Nephron progenitor cell (in vitro differentiated cells): ENCODE measurements at places on chromosomes 7 and 10.

DNA sequence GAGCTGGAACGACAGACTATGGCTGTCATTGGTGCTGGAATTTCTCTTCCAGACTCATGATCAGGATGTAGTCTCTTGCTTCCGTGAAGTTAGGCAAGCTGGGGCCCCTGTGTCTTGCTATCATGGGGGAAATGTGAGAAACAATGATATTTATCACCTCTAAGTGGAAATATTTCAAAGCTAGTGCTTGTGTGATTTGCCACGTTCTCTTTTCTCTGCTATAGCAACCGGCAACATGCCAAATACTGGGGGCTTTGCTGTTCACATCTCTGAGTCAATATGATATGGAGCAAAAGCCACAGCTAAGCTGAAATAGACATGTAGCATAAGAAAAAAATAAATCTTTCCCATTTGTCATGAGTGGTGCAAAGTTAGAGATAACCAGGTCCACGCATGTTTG lies 668.2 kb upstream of the IGFBP3 start:
- peaks cover 23% of the 10 kb centered on the region for H3K36me3 ChIP-seq
- no peak overlapping the region for H3K27ac ChIP-seq
- no peak for DNase-seq
- H3K4me1 ChIP-seq = peaks cover 38% of the 10 kb centered on the region
- H3K27me3 ChIP-seq = peaks cover 7% of the 10 kb centered on the region
- H3K4me3 ChIP-seq = no peak overlapping the region

- H3K27me3 ChIP-seq = no peaks in the 10 kb centered on the region
- H3K4me3 ChIP-seq = peak overlapping the region; percentile 57
- peak; percentile 23 for DNase-seq
These were observed 13.8 kb downstream of the PSAP start for GRCh38 chr10:71837098-71837827.

DNA sequence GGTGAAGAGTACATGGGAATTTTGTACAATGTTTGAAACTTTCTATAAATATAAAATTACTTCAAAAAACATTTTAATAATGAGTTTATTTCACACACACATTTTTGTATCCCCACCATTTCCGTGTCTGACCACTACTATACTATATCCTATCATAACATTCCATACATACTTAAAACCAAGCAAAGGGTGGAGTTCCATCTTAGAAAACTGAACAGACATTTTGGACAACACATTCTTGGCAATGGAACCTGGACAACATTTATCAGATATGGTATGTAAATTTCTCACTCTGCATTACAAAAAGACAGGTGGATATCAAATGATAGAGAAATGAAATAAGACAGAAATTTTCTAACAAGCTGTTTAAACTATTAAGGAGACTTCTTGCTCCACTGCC lies 168.9 kb downstream of the TWIST1 start:
- H3K4me3 ChIP-seq = no peak overlapping the region
- DNase-seq = no peak
- no peaks in the 10 kb centered on the region for H3K36me3 ChIP-seq
- H3K4me1 ChIP-seq = no peaks in the 10 kb centered on the region
- H3K27me3 ChIP-seq = no peaks in the 10 kb centered on the region

GRCh38 chr10:75400163-75400770 lies 1.3 kb downstream of the ZNF503 start:
- no peak for DNase-seq
- peaks cover 3% of the 10 kb centered on the region for H3K27me3 ChIP-seq
- H3K4me1 ChIP-seq = peaks cover 14% of the 10 kb centered on the region
- peaks cover 26% of the 10 kb centered on the region for H3K36me3 ChIP-seq
- peak overlapping the region; percentile 97 for H3K27ac ChIP-seq

DNA sequence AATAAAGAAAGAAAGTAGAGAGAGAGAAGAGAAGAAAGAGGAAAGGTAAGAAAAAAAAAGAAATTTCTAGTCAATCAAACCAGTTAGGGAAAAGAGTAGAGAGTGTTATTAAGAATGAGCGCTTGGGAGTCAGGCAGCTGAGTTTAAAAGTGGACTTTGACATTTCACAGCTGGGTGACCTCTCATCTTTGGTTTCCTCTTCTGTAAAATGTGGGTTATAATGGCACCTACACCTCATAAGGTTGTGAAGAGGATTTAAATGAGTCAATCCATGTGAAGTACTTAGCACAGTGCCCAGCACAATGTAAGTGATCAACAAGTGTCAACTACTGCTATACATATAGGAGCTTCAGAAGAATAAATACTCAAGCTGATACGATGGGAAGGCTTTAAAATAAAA lies 12.2 kb downstream of the HOXA1 start:
- peaks cover 3% of the 10 kb centered on the region for H3K27me3 ChIP-seq
- no peak for DNase-seq
- H3K4me1 ChIP-seq = peaks cover 59% of the 10 kb centered on the region
- peak overlapping the region; percentile 3 for H3K27ac ChIP-seq
- H3K36me3 ChIP-seq = peaks cover 6% of the 10 kb centered on the region

GRCh38 chr7:32043688-32044087 lies 26.5 kb downstream of the PDE1C start:
- no peak overlapping the region for H3K27ac ChIP-seq
- H3K4me1 ChIP-seq = peaks cover 21% of the 10 kb centered on the region
- H3K36me3 ChIP-seq = no peaks in the 10 kb centered on the region
- DNase-seq = no peak
- no peak overlapping the region for H3K4me3 ChIP-seq

DNA sequence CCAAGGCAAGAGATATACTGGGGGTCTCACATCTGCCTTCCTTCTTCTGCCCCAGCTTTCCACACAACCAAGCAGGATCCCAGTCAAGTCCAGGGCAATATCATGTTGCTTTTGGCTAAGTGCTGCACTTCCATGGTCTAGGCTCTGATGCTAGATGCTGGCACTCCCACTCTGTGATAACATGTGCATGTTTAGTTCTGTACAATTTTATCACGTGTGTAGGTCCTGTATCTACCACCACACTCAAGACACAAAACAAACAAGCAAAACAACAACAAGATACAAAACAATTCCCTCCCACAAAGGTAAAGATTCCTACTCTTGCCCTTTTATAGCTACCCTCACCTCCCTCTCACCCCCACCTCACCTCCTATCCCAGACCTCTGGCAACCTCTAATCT lies 105.6 kb upstream of the HABP2 start:
- peaks cover 14% of the 10 kb centered on the region for H3K4me1 ChIP-seq
- DNase-seq = no peak
- no peak overlapping the region for H3K27ac ChIP-seq
- H3K27me3 ChIP-seq = peaks cover 37% of the 10 kb centered on the region
- no peak overlapping the region for H3K4me3 ChIP-seq

DNA sequence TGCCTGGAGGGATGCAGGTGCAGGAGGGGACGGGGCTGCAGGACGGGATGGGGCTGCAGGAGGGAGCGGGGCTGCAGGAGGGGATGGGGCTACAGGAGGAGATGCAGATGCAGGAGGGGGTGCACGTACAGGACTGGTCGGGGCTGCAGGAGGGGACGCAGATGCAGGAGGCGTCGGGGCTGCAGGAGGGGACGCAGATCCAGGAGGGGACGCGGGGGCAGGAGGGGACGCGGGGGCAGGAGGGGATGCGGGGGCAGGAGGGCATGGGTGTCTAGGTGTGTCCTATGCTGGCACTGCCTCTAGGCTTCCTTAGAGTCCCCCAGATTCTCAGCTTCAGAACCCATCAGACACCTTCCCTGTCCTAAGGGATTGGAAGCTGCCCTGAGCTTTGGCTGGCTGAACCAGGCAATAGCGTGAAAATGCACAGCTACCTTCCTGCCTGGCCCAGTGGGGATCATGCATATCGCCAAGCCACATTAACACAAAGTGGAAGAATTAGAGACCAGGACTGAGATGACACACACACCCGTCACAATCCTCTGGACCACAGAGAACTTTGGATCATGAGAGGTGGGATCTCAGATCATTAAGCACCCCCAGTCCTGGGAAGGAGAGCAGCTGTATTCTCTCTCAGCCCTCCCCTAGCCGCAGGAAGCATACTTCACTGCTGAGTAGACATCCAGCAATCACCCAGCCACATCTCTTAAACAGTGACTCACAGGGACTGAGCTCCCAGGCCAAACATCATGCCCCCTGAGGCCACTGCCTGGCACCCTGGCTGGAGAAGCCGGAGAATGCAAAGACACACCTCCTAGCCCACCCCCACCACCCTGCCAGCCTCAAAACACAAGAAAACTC lies 67.3 kb downstream of the VWA2 start:
- no peak overlapping the region for H3K4me3 ChIP-seq
- no peak overlapping the region for H3K27ac ChIP-seq
- H3K27me3 ChIP-seq = peaks cover 6% of the 10 kb centered on the region
- peaks cover 5% of the 10 kb centered on the region for H3K36me3 ChIP-seq

GRCh38 chr7:74287303-74288033 lies 1.7 kb upstream of the CLIP2 start:
- peaks cover 34% of the 10 kb centered on the region for H3K27me3 ChIP-seq
- H3K4me1 ChIP-seq = peaks cover 25% of the 10 kb centered on the region
- no peak for DNase-seq
- no peak overlapping the region for H3K4me3 ChIP-seq

- H3K4me1 ChIP-seq = peaks cover 58% of the 10 kb centered on the region
- DNase-seq = no peak
- peaks cover under 1% of the 10 kb centered on the region for H3K27me3 ChIP-seq
- H3K36me3 ChIP-seq = no peaks in the 10 kb centered on the region
- H3K27ac ChIP-seq = no peak overlapping the region
- H3K4me3 ChIP-seq = no peak overlapping the region
These were observed 556.2 kb downstream of the LRMDA start for GRCh38 chr10:75987616-75988015.

DNA sequence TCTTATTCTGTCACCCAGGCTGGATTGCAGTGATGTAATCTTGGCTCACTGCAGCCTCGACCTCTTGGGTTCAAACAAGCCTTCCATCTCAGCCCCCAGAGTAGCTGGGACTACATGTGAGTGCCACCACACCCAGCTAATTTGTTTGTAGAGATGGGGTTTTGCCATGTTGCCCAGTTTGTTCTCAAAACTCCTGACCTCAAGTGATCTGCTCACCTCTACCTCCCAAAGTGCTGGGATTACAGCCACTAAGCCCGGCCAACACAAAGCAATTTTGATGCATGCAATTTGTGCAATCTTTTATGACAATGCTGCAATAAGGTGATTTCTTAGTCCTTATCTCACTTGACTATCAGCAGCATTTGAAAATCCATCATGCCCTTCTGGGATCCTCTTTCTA lies 333.1 kb downstream of the FRMD4A start:
- H3K4me3 ChIP-seq = no peak overlapping the region
- H3K36me3 ChIP-seq = peaks cover 28% of the 10 kb centered on the region
- DNase-seq = no peak
- H3K27ac ChIP-seq = no peak overlapping the region

- peaks cover 8% of the 10 kb centered on the region for H3K27me3 ChIP-seq
- peaks cover 100% of the 10 kb centered on the region for H3K4me1 ChIP-seq
- peaks cover 25% of the 10 kb centered on the region for H3K36me3 ChIP-seq
- peak; percentile 59 for DNase-seq
- peak overlapping the region; percentile 98 for H3K27ac ChIP-seq
- H3K4me3 ChIP-seq = peak overlapping the region; percentile 11
These were observed 73.3 kb downstream of the ZMIZ1 start for GRCh38 chr10:79142064-79142491.

DNA sequence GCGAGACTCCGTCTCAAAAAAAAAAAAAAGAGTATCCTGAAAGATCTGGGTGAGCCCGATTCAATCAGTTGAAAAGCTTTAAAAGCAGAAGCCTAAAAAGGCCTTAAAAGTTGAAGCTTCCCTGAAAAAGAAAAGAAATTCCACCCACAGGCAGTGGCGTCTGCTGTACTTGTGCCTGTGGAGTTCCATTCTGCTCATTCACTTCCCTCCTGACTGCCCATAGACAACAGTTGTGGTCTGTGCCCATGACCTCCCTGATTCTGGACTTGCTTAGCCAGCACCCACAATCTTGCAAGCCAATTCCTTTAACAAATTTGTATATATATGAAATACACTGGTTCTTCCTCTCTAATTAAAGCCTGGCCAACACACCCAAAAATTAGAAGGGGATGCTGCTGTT lies 141.7 kb downstream of the DLG5 start:
- no peak overlapping the region for H3K27ac ChIP-seq
- DNase-seq = no peak
- H3K36me3 ChIP-seq = peaks cover 73% of the 10 kb centered on the region
- no peak overlapping the region for H3K4me3 ChIP-seq

GRCh38 chr10:4947635-4948596 lies 15.3 kb upstream of the AKR1C1 start:
- no peak for DNase-seq
- peaks cover 2% of the 10 kb centered on the region for H3K27me3 ChIP-seq
- peaks cover 12% of the 10 kb centered on the region for H3K4me1 ChIP-seq
- H3K27ac ChIP-seq = no peak overlapping the region
- H3K4me3 ChIP-seq = no peak overlapping the region

DNA sequence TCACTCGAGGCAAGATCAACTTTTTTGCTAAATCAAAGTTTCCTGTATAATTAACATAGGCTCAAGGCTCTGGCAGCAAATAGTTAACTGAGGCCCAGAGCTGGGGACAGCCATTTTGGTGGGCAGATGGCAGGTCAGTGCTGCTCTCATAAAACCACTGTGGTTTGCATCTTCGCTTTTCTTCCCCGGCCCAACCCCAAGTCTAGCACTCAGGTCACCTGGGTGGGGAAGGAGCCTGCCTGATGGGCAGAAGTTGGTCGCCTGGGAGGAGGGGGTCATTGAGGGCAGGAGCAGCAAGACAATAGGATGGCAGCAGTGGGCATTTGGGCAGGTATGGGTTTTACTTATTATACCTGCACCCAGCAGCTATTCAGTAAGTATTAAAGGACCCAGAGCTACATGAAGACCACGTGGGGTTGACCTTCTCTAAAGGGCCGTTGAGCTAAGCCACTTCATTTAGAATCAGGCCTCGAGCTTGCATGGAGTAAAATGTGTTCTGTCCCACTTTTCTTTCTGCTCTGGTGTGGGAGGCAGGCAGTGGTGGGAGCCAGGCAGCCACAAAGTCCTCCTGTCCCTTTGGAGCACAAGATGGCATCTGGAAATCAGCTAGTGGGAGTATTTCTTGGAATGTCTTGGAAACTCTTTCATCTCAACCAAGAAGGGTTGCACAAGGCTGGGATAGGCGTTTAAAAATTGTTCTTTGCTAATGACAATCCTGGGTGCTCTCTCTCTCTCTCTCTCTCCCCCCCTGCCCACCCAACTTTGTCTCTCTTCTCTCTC lies 133.4 kb downstream of the SPAG6 start:
- H3K36me3 ChIP-seq = no peaks in the 10 kb centered on the region
- H3K4me1 ChIP-seq = peaks cover 70% of the 10 kb centered on the region
- H3K27me3 ChIP-seq = peaks cover 50% of the 10 kb centered on the region
- H3K4me3 ChIP-seq = no peak overlapping the region
- DNase-seq = no peak

- no peak overlapping the region for H3K27ac ChIP-seq
- DNase-seq = no peak
- peaks cover 3% of the 10 kb centered on the region for H3K27me3 ChIP-seq
- no peak overlapping the region for H3K4me3 ChIP-seq
- peaks cover 50% of the 10 kb centered on the region for H3K4me1 ChIP-seq
These were observed 15.0 kb downstream of the PDLIM1 start for GRCh38 chr10:95275726-95276366.

DNA sequence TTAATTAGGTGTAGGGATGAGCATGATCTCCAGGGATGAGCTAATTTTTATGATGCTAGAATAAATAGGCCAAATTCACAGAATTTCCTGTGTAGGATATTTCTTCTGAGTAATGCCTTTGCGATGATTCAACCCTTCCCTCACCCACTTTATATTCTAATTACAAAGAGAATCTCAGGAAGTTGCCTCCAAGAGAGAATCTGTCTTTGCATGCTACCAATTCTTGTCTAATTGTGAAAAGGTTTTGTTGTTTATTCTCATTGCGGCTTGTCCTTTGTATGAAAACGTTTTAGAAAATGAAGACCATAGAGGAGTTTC lies 6.3 kb downstream of the C7orf57 start:
- H3K4me3 ChIP-seq = no peak overlapping the region
- H3K36me3 ChIP-seq = no peaks in the 10 kb centered on the region
- H3K27me3 ChIP-seq = peaks cover 38% of the 10 kb centered on the region
- DNase-seq = no peak
- H3K27ac ChIP-seq = no peak overlapping the region
- H3K4me1 ChIP-seq = peaks cover 18% of the 10 kb centered on the region
